ENCODE measurements at places on chromosomes 5 and 9. TPM values are rescaled to one million over a fixed set of nuclear protein-coding genes. Genes with fewer than 3 reads are reported as not detected.

- no peak for DNase-seq
These were observed 93.3 kb downstream of the TMEM174 start for GRCh38 chr5:73266176-73266738.

GRCh38 chr5:167296661-167297060 lies 994.8 kb upstream of the WWC1 start:
- DNase-seq, result no peak

GRCh38 chr5:10036136-10036815 lies 213.4 kb downstream of the ATPSCKMT start:
- no peak for DNase-seq

- DNase-seq, result no peak
These were observed 206.0 kb downstream of the SGCD start for GRCh38 chr5:156532921-156533320.

The TAF11L5 gene
- not detected for total RNA-seq

The PCDHB1 gene
- not detected for total RNA-seq

The SV2C gene
- 0.02 TPM for total RNA-seq

The PTCD2 gene
- total RNA-seq, result 12.1 TPM

The NR2F1-AS1 gene
- not detected for total RNA-seq

The GPR151 gene
- total RNA-seq, result not detected

Data from activated CD4-positive, alpha-beta memory T cell treated with anti-CD3 and anti-CD28 coated beads for 36 hours (primary cell).